ENCODE measurements at places on chromosomes 16 and 17. TPM values are rescaled to one million over a fixed set of nuclear protein-coding genes. Genes with fewer than 3 reads are reported as not detected.

DNA sequence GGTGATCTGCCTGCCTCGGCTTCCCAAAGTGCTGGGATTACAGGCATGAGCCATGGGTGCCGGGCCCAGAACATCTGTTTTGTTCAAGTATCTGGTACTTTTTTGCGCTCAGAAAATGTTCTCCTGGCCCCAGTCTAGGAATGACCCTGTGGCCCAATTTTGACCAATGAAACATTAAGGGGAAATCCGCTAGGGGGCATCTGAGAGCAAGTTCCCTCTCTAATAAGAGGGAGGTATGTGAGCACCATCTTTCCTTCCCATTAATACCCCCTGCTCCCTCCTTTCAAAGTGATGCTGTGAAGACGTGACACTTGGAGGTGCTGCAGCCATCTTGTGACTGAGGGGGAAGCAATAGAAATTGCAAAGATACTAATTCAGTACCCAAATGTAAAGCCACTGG is 16.5 kb upstream of the CLEC3A start:
- no peak overlapping the region for H3K27ac ChIP-seq
- H3K36me3 ChIP-seq = no peaks in the 10 kb centered on the region
- DNase-seq = no peak

Gene ITGB3
- not detected for total RNA-seq

- H3K27ac ChIP-seq = no peak overlapping the region
- H3K4me1 ChIP-seq = peaks cover 7% of the 10 kb centered on the region
- no peak overlapping the region for H3K4me3 ChIP-seq
These were observed 231.2 kb downstream of the MSI2 start for GRCh38 chr17:57487573-57487972.

Gene TMC7
- total RNA-seq = 4.3 TPM

DNA sequence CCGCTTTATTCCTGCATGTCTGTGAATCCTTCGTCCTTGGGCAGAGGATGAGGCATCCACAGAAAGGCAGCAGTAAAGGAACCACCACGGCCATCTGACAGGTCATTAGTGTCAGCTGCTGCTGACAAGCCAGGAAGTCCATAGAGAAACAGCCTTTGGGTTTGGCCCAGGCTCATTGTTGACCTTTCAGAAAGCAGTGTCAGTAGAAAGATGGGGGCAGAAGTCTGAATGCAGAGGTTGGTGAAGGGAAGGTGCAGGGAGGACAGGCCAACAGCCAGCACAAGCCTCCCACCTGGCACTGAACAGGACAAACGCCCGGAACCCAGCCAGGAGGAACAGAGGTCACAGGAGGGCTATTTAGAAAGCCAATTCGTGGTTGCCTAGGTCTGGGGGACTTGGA is 105.8 kb downstream of the VAT1L start:
- no peaks in the 10 kb centered on the region for H3K36me3 ChIP-seq
- DNase-seq = no peak
- H3K27ac ChIP-seq = no peak overlapping the region
- H3K27me3 ChIP-seq = no peaks in the 10 kb centered on the region

GRCh38 chr17:65690626-65691310 is 129.3 kb upstream of the AXIN2 start:
- no peak overlapping the region for H3K27ac ChIP-seq
- H3K4me3 ChIP-seq = no peak overlapping the region
- no peaks in the 10 kb centered on the region for H3K27me3 ChIP-seq
- DNase-seq = peak; percentile 41

Gene RANBP10
- total RNA-seq = 15.6 TPM

GRCh38 chr17:73647772-73648542 is 3.7 kb upstream of the SDK2 start:
- no peak for DNase-seq
- H3K27ac ChIP-seq = no peak overlapping the region
- no peaks in the 10 kb centered on the region for H3K36me3 ChIP-seq
- H3K4me3 ChIP-seq = no peak overlapping the region

Gene SLFN12
- 14.5 TPM for total RNA-seq

GRCh38 chr17:17818088-17818526 is 18.7 kb downstream of the SREBF1 start:
- H3K4me1 ChIP-seq = peaks cover 1% of the 10 kb centered on the region
- DNase-seq = no peak
- H3K36me3 ChIP-seq = peaks cover 57% of the 10 kb centered on the region
- H3K27me3 ChIP-seq = no peaks in the 10 kb centered on the region

DNA sequence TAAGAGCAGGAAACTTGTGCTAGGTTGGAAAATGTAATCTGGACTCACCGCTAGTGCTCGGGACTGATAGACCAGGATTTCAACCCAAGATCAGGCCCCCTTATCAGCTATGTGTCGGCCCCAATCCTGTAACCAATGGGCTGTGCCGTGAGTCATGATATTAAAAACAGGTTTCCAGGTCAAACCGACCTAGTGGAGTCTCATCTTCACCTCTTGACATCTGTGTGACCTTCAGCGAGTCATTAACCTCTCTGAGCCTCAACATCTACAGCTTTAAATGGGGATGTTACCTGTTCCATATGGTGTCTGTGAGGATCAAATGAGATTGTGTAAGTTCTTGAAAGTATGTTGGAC is 512 bp downstream of the PMM2 start:
- no peak overlapping the region for H3K27ac ChIP-seq
- peak overlapping the region; percentile 95 for H3K4me3 ChIP-seq
- no peak for DNase-seq
- peaks cover 37% of the 10 kb centered on the region for H3K36me3 ChIP-seq

DNA sequence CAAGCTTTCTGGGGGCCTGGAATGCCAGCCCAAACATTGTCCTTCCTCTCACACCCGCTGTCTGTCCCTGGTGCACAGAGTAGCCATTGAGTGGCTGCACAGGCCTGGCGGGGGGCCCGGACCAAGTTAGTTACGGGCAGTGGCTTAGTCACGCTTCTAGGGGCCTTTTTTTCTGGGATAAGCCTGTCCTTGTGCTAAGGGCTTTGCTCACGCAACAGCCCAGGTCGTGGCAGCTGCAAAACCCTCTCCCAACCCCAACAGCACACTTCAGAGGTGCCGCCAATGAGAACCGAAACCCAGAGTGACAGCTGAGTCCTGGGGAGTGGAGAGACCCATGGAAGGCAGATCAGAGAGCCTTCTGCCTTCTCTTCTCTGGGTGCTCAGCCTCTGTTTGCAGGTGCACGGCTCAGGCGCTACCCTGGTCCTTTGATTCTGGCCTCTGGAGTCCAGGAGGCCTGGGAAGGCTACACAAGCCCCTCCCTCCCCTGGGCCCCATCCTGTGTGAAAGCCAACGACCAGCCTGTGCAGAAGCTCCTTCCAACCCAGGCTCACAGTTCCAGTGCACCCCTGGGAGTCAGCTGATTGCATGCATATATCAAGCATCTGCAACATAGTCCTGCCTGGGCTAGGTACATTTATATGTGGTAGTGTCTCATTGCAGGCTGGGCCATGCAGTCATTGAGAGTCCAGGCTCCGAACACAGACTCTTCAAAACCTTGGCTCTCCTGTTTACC is 9.1 kb downstream of the WSCD1 start:
- H3K36me3 ChIP-seq = peaks cover 5% of the 10 kb centered on the region
- DNase-seq = no peak
- H3K27ac ChIP-seq = no peak overlapping the region
- no peak overlapping the region for H3K4me3 ChIP-seq
- H3K27me3 ChIP-seq = no peaks in the 10 kb centered on the region
- no peaks in the 10 kb centered on the region for H3K4me1 ChIP-seq

- H3K4me1 ChIP-seq = no peaks in the 10 kb centered on the region
- H3K4me3 ChIP-seq = no peak overlapping the region
- peaks cover 5% of the 10 kb centered on the region for H3K27me3 ChIP-seq
- H3K36me3 ChIP-seq = peaks cover 20% of the 10 kb centered on the region
- no peak overlapping the region for H3K27ac ChIP-seq
- no peak for DNase-seq
These were observed 6.2 kb downstream of the ZNF276 start for GRCh38 chr16:89727406-89728120.

DNA sequence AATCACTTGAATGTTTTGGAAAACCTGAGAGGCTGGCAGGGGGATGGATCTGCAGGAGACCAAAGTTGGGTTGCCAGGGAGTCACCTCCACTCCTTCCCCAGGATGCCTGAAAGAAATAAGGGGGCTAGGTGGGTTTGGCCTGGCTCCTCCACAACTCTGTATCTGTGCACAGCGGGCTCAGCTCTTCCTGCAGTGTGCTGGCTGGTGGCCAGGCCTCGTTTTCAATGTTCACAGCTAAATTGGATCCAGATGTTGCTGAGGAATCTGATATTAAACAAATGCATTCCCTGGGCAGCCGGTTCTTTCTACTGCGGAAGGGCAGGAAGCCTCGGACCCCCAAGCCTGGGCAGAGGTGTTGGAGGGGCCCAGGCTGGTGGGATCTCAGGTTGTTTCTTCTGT is 106.2 kb downstream of the N4BP1 start:
- no peak overlapping the region for H3K4me3 ChIP-seq
- peaks cover 2% of the 10 kb centered on the region for H3K36me3 ChIP-seq
- no peaks in the 10 kb centered on the region for H3K4me1 ChIP-seq
- no peak overlapping the region for H3K27ac ChIP-seq
- no peaks in the 10 kb centered on the region for H3K27me3 ChIP-seq

GRCh38 chr16:49951574-49952195 is 73.3 kb upstream of the CNEP1R1 start:
- peak; percentile 54 for DNase-seq
- H3K4me3 ChIP-seq = no peak overlapping the region
- no peaks in the 10 kb centered on the region for H3K36me3 ChIP-seq
- no peak overlapping the region for H3K27ac ChIP-seq

DNA sequence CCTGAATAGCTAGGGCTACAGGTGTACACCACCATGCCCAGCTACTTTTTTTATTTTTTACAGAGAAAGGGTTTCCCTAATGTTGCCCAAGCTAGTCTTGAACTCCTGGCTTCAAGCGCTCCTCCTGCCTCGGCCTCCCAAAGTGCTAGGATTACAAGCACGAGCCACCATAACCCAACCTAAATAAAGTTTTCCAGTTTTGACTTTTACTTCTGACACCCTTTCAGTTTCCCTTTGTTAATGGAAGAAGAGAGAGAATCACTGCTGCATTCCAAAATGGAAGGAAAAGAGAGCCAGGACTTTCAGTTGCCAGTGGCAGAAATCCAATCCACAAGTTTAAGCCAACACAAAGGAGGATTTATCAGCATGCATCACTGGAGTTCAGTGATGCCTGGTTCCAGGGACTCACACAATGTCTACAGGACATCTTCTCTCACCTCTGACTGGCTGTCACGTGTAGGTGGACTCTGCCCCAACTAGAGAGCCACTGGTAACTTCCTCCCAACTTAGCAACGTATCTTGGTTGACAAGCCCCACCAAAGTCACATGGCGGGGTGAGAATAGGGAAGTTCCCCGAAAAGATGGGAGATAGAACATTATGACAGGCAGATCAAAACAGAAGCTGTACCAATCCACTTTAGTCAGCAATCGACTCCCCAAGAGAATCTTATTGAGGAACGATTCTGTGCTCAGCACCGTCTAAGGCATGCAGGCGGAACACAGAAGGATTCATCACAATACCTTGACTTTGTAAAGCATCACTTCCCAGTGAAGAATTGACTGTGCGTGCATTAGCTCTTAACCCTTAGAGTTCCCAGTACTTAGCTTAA is 46.5 kb downstream of the GAS7 start:
- H3K4me3 ChIP-seq = no peak overlapping the region
- H3K36me3 ChIP-seq = no peaks in the 10 kb centered on the region
- DNase-seq = no peak

Gene PIK3R5
- total RNA-seq = 1.4 TPM

GRCh38 chr17:45403906-45404490 is 28.7 kb downstream of the ARHGAP27 start:
- H3K36me3 ChIP-seq = no peaks in the 10 kb centered on the region
- H3K27ac ChIP-seq = no peak overlapping the region
- peak; percentile 56 for DNase-seq
- H3K4me1 ChIP-seq = peaks cover 3% of the 10 kb centered on the region

GRCh38 chr16:9808210-9808609 is 374.0 kb downstream of the GRIN2A start:
- peaks cover 10% of the 10 kb centered on the region for H3K36me3 ChIP-seq
- no peak for DNase-seq
- H3K4me1 ChIP-seq = no peaks in the 10 kb centered on the region
- no peaks in the 10 kb centered on the region for H3K27me3 ChIP-seq
- no peak overlapping the region for H3K4me3 ChIP-seq

GRCh38 chr16:79325226-79325945 is 275.2 kb downstream of the MAF start:
- H3K27ac ChIP-seq = no peak overlapping the region
- peaks cover 12% of the 10 kb centered on the region for H3K4me1 ChIP-seq
- no peak for DNase-seq
- H3K36me3 ChIP-seq = no peaks in the 10 kb centered on the region
- no peaks in the 10 kb centered on the region for H3K27me3 ChIP-seq

GRCh38 chr16:88784074-88784855 is 755 bp downstream of the PIEZO1 start:
- H3K4me1 ChIP-seq = no peaks in the 10 kb centered on the region
- H3K27ac ChIP-seq = no peak overlapping the region
- H3K27me3 ChIP-seq = no peaks in the 10 kb centered on the region

- no peak overlapping the region for H3K27ac ChIP-seq
- no peaks in the 10 kb centered on the region for H3K27me3 ChIP-seq
- no peaks in the 10 kb centered on the region for H3K36me3 ChIP-seq
These were observed 67.8 kb downstream of the GRIN2A start for GRCh38 chr16:10114409-10114808.

DNA sequence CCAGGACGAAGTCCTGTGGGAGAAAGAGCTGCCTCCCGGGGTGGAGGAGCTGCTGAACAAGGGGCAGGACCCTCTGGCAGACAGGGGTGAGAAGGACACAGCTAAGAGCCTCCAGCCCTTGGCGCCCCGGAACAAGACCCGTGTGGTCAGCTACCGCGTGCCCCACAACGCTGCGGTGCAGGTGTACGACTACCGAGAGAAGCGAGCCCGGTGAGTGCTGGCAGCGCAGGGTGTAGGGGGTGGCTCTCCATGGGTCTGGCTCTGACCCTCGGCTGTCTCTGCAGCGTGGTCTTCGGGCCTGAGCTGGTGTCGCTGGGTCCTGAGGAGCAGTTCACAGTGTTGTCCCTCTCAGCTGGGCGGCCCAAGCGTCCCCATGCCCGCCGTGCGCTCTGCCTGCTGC is 21.4 kb downstream of the MVP start:
- H3K27ac ChIP-seq = no peak overlapping the region
- no peaks in the 10 kb centered on the region for H3K27me3 ChIP-seq
- no peaks in the 10 kb centered on the region for H3K36me3 ChIP-seq
- DNase-seq = no peak
- H3K4me1 ChIP-seq = no peaks in the 10 kb centered on the region

GRCh38 chr17:40646791-40647623 is 611 bp downstream of the SMARCE1 start:
- H3K4me3 ChIP-seq = peak overlapping the region; percentile 95
- peaks cover 15% of the 10 kb centered on the region for H3K36me3 ChIP-seq
- no peaks in the 10 kb centered on the region for H3K4me1 ChIP-seq
- no peak overlapping the region for H3K27ac ChIP-seq
- DNase-seq = no peak
- no peaks in the 10 kb centered on the region for H3K27me3 ChIP-seq

Gene CANT1
- 32.4 TPM for total RNA-seq

Gene POLR2C
- total RNA-seq = 86.0 TPM

Gene MARVELD3
- 27.0 TPM for total RNA-seq

GRCh38 chr16:66696669-66697630 is at the start of gene CMTM4:
Gene CMTM4, minus strand, starts transcription at chr16:66696743. Its CDS starts 218 bp downstream, at chr16:66696525.
- no peaks in the 10 kb centered on the region for H3K27me3 ChIP-seq
- H3K36me3 ChIP-seq = peaks cover 12% of the 10 kb centered on the region

Gene CACNG3
- total RNA-seq = not detected
